ENCODE measurements at places on chromosomes 1 and 21.

DNA sequence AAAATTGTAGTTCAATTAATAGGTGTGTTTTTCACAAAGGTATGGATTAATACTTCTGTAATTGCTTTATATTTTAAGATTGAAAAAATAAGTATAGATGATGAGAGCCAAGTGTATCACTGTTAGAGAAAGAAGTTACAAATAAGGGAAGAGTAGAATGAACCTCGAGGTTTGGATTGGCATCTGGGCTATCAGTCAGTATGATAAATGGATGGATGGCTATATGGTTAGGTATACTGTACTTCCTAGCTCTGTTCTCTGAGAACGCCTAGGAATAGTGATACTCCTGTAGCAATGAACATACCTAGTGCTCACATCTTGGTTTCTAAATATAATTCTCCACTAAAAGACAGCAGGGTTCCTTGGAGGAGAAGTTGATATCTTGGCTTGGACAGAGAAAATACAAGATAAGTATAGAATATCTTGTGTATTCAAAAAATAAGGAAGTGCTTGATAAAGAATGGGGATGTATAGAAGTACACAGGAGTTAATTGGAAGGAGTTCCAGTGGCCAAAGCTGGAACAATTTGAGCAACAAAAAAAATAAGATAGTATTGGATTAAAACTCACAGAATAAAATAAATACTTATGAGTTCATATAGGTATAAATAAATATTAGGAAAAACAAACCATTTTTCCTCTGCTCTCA, 12.4 kb downstream of the IPO9 start:
- DNase-seq = no peak

DNA sequence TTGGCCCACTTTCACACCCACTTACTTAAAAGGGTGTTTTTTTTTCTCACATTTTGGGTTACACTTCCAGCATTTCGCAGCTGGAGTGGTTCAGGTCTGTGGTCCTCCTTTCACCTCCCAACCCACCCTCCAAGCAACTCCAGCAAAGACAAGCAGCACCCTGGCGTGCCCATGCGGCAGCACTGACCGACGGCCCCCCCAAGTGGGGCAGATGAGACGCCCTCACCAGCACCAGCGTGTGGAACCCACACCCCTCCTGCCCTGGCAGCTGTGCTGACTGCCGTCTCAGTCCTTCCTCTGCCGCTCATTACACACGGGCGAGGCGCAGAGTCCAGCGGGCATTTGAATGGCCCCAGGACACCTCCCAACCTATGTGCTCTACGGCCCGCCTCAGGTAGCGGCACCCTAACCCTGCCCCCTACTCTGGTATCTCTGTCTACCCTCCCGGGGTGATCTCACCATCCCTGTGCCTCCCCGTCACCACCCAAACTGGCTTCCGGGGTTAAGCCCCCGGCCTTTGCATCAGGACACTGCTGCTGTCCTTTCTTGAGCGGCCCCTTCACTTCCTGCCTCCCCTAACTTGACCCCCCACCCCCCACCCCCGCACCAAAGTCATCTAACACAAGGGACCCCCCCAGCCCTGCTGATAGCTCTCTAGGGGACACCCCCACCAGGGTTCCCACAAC, 10.9 kb downstream of the LSS start:
- DNase-seq = no peak

- DNase-seq = no peak
Measured at GRCh38 chr1:40825996-40826395, 36.2 kb downstream of the CITED4 start.

GRCh38 chr21:29382030-29382654, 83.4 kb downstream of the BACH1 start:
- DNase-seq = no peak

DNA sequence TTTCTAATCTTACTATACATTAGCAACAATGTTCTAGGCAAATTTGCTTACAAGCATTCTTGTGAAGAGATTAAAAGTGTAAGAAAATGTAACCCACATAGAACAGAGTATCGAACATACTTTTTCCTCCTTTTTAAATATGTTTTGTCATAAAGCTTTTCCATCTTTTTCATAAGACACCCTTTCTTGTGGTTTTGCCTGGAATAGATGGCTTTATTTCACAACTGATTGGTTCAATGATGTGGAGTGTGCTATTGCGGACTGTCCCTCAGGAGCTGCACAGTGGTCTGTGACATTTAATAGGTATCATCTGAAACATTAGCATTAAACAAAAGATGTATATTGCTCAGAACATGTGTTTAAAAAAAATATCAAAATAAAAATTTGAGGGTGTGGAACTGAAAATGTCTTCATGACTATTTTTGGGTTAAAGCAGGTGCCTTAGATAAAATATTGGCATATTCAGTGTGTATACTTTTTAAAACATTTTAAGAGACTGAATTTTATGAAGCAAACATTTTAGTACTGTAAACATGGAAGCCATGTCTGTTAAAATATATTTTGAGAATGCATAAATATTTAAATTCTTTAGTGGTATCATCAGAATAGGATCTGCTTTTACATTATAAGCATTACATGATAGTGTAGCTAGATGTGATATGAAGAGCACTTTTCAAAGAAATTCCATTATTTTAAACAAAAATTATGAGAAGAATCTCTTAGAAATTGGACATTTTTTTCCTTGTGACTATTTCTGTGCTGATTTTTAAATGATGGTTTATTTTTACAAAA, 48.3 kb upstream of the C1orf146 start:
- no peak for DNase-seq

- DNase-seq = no peak
Measured at GRCh38 chr1:223331301-223331700, 32.7 kb downstream of the SUSD4 start.

- no peak for DNase-seq
Measured at GRCh38 chr1:116577759-116578314, 7.0 kb upstream of the CD58 start.
